ENCODE measurements at places on chromosomes 11 and 22.

- DNase-seq, result no peak
Observed at GRCh38 chr11:95363708-95364107, 132.7 kb upstream of the SESN3 start.

GRCh38 chr11:43366677-43367076 is 8.0 kb downstream of the TTC17 start:
- no peak for DNase-seq

DNA sequence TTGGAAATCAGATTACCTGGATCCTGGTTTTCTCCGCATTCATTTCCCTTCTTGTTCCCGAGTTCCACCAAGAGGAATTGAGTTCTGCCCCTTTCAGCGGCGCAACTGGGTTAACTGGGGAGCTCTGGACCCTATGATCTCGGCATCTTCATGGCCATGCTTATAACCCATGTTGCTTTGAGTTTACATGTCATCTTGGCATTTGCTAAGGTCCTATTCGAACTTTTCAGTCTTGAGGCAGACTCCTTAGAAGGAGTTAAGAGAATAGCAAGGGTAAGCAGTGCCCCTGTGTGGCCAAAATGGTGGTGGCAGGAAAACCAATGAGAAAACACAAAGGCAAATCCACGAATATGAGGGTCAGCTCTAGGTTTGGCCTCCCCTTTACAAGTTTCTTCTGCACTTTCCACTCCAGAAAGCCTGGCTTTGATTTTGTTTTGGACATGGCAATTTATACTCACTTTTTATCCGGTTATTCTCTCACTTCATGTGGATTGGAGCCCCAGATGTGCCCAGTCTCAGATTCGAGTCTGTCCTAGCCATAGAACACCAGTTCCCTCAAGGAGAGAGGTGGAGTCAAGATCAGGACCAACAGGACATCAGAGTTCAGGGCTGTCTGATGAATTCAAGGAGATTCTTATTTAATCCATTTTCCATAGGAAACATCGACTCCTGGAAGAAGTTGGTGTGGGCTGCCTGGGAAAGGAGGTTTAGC is 55.3 kb upstream of the FBXO3 start:
- DNase-seq, result no peak

DNA sequence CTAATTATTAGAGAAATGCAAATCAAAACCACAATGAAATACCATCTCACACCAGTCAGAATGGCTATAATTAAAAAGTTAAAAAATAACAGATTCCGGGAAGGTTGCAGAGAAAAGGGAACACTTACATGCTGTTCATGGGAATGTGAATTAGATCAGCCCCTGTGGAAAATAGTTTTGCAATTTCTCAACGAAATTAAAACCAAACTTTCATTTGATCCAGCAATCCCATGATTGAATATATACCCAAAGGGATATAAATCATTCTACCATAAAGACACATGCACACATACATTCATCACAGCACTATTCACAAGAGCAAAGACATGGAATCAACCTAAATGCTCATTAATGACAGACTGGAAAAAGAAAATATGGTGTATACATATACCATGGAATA is 32.5 kb downstream of the NOX4 start:
- DNase-seq, result no peak

- DNase-seq, result peak; percentile 41
Observed at GRCh38 chr22:20571531-20572007, 64.2 kb downstream of the MED15 start.

- no peak for DNase-seq
Observed at GRCh38 chr11:2677127-2677526, 22.7 kb downstream of the KCNQ1OT1 start.

GRCh38 chr22:20238901-20239675 is 29.0 kb downstream of the RTN4R start:
- no peak for DNase-seq

DNA sequence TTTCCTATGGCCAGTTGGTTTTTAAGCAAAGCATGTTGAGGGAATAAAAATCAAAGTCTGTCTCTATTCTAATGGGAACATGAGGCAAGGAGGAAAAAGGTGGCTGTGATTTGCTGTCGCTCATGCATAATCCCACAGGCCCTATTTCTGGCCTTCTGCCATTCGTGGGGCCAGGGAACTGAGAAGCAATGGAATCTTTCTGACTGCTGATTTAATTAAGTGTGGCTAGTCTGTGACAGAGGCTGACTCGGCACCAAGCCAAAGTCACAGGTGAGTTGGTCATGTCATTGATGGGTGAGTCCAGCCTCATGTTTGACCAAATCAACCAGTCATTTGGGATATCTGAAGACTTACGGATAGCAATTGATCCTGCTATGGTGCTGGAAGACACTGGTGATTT is 429.3 kb upstream of the CADM1 start:
- DNase-seq, result no peak

- DNase-seq, result no peak
Observed at GRCh38 chr22:38196791-38197419, 4.9 kb upstream of the MAFF start.

- DNase-seq, result no peak
Observed at GRCh38 chr22:37226514-37226913, 14.2 kb upstream of the SSTR3 start.

DNA sequence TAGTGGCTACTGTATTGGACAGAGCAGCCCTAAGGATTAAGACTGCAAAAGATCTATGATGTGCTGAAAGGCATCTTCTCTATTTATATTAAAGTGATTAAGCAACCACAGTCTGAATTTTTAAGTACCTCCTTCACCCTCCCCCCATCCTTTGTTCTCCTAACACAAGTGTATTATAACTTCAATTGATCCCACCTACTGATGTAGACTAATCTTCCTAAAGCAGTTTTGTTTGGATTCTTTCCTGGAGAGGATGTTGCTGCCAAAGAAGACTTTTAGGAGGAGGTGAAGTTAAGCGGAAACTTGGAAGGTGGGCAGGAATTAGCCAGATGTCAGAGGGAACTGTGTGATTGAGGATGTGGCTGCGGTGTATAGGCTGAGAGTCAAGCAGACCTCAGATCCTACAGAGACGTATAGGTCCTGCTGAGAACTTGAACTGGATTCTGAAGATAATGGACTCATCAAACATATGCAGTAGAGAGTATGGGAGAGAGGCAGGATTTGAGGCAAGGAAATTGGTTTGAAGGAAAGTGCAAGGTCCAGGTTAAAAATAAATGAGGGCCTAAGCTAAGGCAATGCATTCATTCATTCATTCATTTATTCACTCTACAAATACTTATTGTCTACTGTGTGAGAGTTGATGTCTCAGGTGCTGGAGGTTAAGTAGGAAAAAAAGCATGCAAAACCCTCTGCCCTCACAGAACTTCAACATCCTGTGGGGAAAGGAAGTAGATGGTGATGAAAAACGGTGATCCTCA is 5.2 kb upstream of the RASSF10 start:
- no peak for DNase-seq

DNA sequence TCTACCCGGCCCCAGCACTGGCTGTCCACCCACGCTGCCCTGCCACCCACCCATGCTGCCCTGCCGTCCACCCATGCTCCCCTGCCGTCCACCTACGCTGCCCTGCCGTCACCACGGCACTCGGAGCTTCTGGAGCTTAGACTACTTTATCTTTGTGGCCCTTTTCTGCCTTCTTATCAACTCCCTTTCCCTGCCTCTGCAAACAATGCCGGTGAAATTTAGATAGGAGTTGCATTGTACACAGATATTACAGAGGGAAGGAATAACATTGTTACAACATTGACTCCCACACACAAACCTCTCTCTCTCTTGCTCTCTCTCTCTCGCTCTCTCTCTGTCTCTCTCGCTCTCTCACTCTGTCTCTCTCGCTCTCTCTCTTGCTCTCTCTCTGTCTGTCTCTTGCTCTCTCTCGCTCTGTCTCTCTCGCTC is 33.7 kb upstream of the BRSK2 start:
- no peak for DNase-seq

DNA sequence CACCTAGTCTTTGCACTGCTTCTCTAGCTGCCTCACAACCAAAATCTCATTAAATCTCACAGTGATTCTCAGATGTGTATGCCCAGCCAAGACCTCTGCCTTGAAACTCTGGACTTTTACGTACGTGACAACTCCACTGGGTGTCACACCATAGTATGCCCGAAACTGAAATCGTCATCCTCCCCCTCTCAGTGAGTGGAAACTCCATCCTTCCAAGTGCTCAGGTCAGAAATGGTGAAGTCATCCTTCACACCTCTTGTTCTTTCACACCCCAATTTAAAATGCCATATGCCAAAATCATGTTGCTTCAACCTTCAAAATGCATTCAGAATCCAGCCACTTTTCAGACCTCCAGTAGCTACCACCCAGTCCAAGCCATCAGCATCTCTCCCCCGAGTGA is 42.5 kb downstream of the SFI1 start:
- no peak for DNase-seq

GRCh38 chr11:67504950-67505581 is at the start of gene PITPNM1:
PITPNM1 (minus strand) TSS chr11:67505363; CDS start chr11:67504180, 1,183 bp downstream.
- DNase-seq, result peak; percentile 34

DNA sequence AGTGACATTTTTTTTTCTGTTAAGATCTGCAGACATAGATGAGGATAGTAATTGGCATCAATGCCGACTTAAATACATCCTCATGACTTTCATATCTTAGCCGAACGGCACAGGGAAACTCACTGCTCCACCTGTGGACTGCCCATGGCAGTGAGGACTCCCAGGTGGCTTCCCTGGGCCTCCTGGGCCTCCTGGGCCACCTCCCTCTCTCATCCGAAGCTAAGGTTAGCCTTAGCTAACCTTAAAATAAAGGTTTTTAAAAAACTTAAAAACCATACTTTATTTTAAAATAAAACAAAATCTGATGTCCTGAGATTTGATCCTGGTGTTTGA is 38.1 kb upstream of the TSKU start:
- no peak for DNase-seq

- no peak for DNase-seq
Observed at GRCh38 chr11:18527512-18527911, 770 bp upstream of the TSG101 start.

DNA sequence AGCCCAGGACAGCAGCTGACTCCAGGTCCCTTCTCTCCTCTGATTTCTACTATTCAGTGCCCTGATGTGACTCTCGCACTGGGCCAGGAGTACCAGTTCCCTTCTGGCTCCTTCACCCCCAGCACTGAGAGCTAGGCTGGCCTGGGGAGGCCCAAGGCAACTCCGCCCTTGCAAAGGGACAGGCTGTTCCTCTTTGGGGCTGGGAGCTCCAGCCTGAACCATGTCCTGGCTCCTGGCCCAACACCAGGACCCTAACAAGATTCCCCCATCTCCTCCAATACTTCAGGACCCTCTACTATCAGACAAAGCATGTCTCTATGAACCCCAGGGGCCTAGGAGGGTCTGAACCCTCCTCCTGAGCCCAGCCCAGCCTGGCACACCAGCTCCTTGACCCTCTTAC is 12.5 kb downstream of the CREB3L1 start:
- no peak for DNase-seq

GRCh38 chr22:27903805-27904473 is 15.1 kb downstream of the PITPNB start:
- no peak for DNase-seq

GRCh38 chr11:128285321-128285720 is 302.0 kb downstream of the ETS1 start:
- DNase-seq, result no peak

- DNase-seq, result no peak
Observed at GRCh38 chr11:80900265-80900664, 1459.4 kb upstream of the TENM4 start.

DNA sequence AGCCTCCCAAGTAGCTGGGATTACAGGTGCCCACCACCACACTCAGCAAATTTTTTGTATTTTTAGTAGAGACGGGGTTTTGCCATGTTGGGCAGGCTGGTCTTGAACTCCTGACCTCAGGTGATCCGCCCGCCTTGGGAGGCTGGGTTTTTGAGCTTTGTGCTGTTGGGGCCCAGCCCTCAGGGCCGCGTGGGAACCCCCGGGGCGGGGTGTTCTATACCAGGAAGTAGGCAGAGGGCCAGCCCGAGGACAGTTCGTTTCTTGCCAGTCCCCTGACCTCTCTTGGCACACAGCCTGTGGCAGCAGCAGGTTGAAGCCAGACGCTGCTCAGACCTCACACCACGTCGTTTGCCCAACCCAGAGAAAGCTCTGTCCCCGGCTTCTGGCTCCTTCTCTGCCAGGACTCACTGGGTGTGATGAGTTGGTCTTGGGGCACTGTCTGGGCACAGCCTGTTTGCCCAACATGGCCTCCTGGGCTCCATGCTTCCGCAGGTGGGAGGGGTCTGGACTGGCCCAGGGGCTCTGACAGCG is 24.9 kb upstream of the CHKA start:
- no peak for DNase-seq

DNA sequence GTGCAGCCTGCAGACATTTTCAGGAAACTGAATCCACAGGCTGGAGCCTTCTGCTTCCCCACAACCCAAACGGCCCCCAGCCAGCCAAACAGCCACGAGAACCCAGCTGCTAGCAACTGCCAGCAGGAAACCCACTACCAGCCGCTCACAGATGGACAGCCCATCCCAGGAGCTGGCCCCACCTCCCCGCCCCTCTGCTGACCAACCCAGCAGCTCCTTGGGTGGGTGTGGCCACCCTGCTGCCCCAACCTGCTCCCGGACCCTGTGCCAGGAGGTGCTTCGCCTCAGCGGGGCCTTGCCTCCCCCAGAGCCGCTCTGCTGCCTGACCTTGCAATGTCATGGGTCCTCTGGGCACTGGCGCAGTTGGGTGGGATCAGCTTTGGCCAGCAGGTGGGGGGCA is 8.2 kb upstream of the CCDC188 start:
- no peak for DNase-seq

DNA sequence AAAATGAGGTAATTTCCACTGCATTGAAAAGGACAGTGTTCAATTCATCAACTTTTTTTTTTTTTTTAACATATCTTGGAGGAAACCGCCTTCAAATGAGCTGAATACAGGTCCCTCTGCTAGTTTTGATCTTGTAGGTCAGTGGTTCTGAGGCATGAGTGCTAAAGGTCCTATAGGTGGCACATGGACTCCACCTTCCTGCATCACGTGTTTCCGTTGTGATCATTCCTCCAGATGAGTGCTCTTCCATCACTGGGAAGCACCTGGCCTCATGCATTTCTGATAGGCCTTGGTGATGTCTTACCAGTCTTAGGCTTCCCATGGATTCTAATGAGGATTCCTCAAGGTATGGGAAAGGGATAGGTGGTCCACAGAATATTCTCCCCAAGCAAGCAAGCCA is 37.8 kb downstream of the FDX1 start:
- DNase-seq, result no peak

DNA sequence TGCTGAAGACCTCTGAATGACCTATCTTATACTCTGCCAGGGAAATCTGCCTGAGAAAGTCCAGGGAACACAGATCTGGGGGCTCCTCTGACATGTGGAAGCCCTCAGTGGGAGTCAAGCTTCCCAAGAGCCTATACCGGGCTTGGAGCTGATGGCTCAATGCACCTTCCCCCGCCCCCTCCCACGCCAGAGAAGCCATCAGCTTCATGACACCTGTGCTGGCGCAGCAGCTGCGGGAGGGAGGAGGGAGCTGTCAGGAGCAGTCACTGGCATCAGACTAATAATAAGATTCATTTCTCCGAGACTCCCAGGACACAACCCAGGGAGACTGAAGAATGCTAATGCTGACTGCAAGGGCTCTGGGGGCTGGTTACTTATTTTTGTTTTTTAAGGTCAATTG is 47.8 kb downstream of the SPATA19 start:
- no peak for DNase-seq

- DNase-seq, result no peak
Observed at GRCh38 chr22:27695925-27696324, 105.6 kb downstream of the MN1 start.
